T-helper 2 cell treated with Interferon-gamma antibody and Interleukin-4, amounts not matched to agents 5 μg/mL and 100 μg/mL, for 36 hours (primary cell): ENCODE measurements at places on chromosomes 16 and 17.

- no peak for DNase-seq
These were observed 911 bp downstream of the ARL16 start for GRCh38 chr17:81682565-81683207.

DNA sequence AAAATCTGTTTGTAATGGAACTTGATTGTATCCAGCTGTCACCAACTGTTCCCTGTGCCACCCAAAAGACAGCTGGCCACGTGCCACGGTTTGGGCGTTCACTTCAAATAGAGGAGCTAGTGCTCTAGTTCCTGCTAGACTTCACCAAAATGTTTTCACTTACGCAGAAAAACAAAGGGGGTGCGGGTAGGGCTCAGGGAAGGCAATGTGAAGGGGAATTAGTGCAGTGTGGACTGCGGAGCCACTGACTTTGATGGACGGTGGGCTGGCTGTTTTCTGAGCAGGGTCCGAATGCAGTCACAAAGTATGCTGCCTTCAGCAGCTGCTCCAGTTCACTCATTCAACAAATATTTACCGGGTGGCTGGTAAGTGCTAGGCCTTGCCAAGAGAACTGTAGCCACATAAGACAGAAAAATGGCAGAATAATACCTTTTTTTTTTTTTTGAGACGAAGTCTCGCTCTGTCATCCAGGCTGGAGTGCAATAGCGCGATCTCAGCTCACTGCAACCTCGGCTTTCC, 7.6 kb upstream of the CYTH1 start:
- no peak for DNase-seq

DNA sequence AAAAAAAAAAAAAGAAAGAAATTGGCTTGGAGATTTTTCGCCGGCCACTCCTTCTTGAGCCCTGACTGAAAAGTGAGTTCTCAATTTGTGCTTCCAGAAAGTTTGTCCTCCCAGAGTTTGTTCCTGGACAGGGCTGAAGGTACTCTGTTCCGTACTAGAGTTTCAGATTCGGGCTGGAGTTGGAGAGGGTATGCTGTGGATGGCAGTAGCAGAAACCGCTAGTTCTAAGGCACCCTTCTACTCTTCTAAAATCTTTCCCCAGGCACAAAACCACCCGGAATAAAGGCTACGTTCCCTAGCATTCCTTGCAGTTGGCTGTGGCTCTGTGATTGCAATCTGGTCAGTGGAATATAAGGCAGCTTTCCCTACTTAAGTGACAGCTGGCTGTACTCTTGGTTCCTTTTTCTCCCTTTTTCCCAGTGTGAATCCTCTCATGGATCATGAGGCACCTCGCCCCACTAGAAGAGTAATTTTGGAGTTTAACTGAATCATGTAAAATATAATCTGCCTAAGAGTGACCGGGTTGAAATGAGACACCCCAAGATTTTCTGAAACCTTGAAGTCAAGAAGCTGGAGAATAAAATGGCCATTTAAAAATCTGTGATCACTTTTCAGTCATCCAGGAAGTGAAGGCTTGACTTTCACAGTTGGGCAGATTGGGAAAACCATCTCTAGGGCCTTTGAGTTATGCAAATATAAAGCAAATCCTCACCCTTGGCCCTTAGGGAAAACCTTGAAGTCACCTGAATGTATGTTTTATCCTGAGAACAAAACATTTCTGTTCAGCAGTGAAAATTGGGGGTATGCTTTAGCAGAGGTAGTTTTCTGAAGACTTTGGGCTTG, 901 bp upstream of the HEATR6 start:
- DNase-seq, result no peak

DNA sequence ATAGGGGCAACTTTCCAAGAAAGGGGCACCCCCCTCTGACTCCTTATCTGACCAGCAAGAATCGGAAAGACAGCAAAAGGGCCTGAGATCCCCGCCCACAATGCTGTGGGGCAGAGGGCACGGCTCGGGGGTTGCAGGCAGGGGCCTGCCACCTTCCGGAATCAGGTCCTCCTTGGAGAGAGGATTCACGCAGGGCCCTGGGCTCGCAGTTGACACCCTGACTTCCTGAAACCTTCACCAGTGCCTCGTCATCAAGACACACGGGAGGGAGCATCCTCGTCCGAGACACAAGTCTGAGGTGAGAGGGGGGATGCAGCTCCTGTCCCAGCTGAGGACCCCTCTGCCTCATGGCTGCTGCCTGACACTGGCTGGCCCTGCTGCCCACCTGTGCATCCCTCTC, 81.2 kb downstream of the LMF1 start:
- no peak for DNase-seq

DNA sequence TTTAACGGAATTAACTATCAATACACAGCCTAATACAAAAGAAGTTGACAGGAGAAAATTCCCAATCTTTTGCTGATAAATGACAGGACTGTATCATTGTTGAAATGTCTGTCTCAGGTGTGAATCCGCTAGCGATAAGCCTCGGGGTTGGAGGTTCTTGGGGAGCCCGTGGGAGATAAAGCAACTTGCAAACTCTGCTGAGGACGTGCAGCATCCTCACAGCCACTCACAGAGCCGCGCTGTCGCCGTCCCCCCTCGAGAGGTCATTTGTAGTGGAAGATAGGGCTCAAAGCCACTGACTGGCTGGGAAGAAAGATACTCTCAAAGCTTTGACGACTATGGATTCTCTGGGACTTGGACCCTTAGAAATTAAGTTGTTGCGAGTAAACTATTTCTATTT, 17.0 kb downstream of the MAP1LC3B start:
- no peak for DNase-seq

DNA sequence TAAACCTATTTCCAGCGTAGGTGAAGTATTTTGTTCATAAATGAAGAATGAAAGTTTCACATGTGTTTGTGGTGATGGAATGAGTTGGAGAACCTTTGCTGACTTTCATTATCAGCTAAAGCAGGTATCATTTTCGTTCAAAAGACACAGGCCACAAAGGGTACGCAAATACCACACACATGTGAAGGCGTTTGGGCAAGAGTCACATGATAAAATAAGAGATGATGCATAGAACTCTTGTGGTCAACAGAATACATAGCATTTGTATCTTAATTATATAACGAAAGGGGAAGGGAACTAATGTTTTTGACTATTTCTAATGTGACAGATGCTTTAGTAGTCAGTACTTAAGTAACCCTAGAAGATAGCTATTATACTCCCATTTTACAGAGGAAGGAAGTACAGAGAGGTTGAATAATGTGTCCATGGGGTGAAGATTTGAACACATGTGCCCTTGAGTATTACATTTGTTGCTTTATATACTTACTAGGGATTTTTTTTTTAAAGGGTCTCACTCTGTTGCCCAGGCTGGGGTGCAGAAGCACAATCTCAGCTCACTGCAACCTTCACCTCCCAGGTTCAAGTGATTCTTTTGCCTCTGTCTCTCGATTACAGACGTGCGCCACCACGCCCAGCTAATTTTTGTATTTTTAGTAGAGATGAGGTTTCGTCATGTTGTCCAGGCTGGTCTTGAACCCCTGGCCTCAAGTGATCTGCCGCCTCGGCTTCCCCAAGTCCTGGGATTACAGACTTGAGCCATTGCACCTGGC, 4.8 kb downstream of the RPA1 start:
- peak; percentile 72 for DNase-seq

DNA sequence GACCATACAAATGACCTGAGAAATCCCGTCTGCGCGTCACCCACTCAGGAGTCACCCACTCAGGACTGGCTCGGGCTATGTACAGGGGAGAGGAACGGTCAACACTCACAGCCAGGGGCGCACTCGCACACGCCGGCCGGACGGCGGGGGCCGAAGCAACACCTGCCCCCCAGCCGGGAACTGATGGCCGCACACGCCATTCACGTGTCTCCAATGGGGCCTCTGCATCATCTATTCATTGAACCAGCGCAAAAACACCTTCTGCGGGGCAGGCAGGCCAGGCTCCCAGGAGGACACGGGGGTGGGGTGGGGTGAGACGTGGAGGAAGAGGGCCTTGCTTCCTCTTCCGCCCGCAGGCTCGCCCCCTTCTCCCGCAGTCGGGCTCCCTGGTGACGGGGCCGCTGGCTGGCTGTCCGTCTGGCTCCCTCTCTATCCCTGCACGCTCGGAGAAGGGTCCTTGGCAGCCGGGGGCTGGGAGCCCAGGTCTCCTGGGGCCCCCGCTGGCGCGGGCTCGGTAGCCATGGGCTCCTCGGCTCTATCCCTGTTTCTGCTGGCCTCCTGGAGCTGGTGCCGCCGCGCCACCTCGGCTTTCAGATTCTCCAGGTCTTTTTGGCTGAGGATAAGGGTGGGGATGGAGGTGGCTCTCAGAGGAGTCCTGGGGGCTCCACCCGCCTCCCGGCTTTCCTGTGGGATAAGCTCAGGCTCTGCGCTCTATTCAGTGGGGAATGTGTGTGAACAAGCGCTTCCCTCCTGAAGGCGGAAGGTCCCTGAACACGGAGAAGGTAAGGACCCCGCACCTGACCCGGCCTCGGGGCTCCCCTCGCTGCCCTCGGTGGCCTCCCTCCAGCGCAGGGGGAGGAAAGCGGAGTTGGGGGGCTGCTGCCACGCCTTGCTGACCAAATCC, 21.1 kb downstream of the CLUH start:
- no peak for DNase-seq

- no peak for DNase-seq
These were observed 205.4 kb upstream of the HS3ST3A1 start for GRCh38 chr17:13807103-13807502.

GRCh38 chr17:69716556-69716955, 302.1 kb downstream of the MAP2K6 start:
- DNase-seq, result no peak

DNA sequence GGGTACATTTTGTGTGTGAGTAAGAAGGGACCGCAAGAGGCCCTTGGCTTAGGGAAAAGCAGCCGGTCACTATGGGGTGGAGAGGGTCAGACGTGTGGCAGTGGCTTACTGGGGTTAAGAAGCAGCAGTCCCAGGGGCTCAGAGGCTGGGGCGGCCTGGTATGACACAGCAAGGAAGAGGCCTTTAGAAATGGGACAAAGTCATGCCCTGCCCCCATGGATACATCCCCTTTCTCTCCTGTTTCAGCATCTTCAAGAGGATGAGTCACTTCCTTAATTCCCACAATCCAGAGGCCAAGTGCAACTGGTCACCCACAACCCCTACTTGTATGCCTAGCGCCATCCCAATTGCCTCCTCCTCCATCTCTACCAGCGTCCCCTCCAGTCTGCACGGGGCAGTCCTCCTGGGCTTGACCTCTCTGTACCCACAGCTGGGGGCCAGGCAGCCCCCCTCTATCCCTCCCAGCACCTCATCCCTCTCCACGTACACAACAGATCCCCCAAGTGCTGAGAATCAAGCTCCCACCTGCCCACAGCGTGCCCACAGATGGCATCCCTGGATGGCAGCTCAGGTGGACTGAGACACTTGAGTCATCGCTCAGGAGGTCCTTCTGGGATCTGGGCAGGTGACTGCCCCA, 6.9 kb upstream of the EFTUD2 start:
- no peak for DNase-seq

DNA sequence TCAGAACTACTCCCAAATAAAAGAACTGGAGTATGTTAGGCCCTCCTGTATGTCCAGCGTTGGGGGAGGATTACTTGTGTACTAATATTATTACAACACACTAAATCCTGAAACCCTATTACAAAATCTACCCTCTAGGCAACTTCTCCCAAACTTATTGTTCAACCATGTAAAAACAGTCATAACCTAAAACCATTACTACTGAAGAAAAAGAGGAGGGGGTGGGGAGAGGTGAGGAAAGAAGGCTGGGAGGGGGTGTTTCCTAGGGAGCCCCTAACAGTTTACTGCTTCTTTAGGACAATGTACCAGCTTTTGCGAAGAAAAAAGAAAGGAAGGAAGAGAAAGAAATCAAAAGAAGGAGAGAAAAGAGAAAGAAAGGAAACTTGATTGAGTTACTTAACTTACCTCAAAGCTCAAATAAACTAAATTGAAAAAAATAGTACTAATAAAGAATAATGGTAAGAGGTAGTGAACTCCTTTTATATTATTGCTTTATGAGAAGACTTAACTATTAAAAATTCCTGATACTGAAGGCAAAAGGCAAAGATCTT, 2.3 kb downstream of the SALL1 start:
- no peak for DNase-seq

DNA sequence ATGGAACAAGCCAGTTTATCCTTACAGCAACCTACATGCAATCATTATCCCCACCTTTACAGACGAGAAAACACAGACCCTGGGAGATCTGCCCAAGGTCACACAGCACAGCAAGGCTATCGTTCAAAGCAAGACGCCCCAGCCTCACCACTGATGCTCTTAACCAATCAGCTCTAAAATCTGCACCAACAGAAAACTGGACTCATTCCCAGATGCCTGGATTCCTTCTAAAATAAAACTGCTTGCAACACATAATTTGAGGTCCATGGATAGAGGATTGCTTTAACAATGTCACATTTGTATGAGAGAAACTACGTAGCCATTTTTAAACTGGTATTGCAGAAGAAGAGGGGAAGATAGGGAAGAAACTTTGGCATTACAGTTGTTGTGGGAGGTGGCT, 6.8 kb downstream of the COTL1 start:
- no peak for DNase-seq

DNA sequence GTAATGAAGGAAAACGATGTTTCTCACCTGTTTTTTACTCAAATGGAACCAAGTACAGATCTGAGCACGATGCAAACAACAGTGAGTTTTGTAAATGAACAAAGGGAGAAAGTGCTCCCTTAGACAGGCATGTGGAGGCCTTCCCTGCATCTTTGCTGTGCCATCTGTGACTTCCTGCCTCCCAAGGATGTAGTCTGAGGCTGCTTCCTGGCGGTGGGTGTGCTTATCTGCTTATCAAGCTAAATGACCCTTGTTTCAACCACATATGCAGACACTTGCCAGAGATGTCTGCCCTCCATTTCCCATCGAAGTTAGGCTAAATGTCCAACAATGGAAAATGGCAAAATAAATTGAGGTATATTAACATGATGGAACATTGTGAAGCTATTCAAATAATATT, 34.6 kb downstream of the RGS9 start:
- no peak for DNase-seq

DNA sequence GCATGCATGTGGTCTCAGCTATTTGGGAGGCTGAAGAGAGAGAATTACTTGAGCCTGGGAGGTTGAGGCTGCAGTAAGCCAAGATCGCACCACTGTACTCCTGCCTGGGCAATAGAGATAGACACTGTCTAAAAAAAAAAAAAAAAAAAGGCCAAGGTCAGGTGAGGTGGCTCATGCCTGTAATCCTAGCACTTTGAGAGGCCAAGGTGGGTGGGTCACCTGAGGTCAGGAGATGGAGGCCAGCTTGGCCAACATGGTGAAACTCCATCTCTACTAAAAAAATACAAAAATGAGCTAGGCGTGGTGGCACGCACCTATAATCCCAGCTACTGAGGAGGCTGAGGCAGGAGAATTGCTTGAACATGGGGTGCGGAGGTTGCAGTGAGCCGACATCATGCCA, 28.2 kb upstream of the CORO1A start:
- no peak for DNase-seq

DNA sequence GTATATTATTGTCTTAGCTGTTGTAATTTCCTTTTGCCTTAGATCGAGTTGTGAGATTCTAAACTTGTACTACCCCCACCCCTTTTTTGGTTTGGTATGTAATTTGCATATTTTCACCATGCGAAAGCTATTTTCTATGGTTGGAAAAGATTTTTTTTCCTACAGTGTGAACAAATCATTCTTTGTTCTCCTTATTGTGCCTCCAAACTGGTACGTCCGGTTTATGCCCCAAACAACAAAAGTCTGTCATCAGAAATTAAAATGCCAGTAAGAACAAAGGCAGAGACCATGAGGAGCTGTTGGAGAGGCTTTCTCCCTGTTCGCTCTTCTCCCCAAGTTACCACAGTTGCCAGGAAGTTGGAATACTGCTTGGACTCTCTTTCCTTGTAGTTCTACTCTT, 66.1 kb downstream of the BCAS3 start:
- no peak for DNase-seq

- no peak for DNase-seq
These were observed 100.6 kb upstream of the ZNF750 start for GRCh38 chr17:82940226-82941020.

- DNase-seq, result no peak
These were observed 148.3 kb downstream of the SHISA9 start for GRCh38 chr16:13049688-13050087.
